ENCODE measurements at places on chromosomes 7 and 10.

DNA sequence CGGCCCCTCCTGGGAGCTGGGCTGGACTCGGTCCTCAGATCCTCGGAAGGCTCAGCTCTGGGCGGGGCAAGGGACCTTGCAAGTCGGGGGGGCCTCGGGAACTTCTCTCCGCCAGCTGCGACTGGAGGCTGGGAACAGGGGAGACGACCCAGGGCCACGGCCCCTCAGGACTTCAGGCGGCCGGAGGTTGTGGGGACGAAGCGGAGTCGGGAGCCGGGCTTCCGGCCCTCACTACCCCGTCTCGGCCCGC is 2.6 kb downstream of the ADIRF start:
- DNase-seq: no peak

GRCh38 chr10:70509757-70510147 is 31.2 kb downstream of the PALD1 start:
- no peak for DNase-seq

DNA sequence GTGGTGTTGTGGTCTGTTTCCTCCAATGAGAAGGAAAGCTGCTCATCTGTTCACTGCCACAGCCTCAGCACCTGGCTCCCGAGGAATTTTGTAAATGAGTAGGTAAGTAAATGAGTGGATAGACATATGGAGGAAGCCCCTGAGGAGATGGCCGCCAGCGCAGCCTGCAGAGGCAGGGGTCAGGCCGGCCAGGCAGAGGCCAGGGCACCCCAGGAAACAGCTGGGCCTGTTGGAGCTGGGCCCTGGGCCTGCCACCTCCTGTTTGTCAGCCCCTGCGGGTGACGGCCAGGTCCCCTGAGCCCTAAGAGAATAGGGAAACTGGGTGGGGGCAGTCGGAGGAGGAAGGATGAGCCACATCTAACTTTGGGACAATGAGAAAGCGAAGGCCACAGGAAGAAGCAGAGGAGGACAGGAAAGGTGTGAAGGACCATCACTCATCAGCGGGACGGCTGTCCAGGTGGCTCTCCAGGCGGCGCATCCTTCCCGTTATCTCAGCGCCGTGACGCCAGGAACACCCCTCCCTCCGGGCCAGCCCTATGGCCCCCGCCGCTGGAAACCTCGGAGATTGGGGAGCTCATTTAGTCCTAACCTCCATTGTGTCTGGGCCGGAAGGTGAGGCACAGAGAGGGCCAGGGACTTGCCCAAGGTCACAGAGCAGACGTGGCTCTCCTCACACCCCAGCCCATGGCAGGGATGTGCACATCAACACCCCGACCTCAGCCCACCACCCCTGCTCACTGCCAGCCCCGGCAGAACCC is 142.3 kb upstream of the UNC5B start:
- DNase-seq: no peak

GRCh38 chr7:132205509-132205908 is 370.8 kb downstream of the PLXNA4 start:
- DNase-seq: no peak

DNA sequence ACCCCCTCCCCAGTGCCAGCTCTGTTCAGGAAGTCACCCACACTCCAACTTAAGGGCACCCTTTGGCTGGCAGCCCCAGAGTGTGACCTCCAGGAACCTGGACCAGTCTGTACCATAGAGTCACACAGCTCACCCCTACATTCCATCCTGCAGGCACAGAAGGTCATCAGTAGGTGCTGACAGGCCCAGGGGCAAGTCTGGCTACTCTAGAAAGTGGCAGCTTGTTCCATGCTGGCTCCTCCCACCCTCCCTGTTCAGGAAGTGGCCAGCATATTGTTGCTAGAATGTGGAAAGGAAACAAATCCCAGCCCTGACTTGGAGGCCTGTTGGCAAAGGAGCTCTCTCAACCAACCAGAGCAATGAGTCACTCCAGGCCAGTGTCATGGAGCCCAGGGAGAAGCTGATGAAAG is 3.2 kb upstream of the NCOA4 start:
- DNase-seq: no peak

DNA sequence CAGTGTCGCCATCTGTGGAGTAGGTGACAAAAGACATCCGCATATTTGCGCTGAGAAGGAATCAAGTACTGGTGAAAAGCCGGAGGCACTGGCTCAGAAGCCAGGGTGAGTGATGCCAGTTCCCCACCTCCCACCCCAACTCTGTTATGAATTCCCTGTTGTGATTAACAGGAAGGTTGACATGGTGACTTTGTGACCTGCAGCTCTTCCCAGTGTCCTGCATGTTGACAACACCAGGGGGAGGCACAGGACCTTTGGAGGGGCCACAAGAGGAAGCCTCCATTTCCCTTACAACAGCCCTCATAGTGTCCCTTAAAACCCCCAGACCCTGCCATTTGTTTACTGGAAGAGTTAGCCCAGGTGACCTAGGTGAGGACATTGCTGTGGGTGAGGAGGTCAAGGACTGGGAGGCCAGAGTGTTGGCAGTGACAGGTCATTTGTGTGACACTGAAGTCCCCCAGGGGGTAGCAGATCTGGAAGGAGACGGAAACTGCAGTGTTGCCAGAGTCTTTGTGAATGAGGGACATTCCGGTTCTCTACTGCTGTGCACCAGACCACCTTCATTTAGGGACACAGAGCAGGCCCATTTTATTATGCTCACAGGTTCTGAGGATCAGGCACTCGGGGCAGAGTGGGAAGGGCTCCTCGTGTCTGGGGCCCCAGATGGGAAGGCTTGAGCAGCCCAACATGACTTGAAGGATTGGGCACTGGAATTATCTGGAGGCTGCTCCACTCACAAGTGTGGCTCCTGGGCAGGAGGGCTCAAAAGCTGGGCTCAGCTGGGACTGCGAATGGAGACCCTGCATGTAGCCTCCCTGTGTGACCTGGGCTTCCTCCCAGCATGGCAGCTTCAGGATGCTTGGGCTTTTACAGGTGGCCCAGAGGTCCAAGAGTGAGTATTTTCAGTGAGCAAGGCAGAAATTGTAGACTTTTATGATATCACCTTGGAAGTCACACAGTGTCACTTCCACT is 13.0 kb upstream of the ANTXRL start:
- no peak for DNase-seq

GRCh38 chr10:114856544-114857287 is 35.1 kb downstream of the FHIP2A start:
- DNase-seq: no peak

- DNase-seq: no peak
Observed at GRCh38 chr10:117342641-117343040, 32.6 kb downstream of the PDZD8 start.

GRCh38 chr10:22621726-22622125 is 92.7 kb downstream of the PIP4K2A start:
- no peak for DNase-seq

DNA sequence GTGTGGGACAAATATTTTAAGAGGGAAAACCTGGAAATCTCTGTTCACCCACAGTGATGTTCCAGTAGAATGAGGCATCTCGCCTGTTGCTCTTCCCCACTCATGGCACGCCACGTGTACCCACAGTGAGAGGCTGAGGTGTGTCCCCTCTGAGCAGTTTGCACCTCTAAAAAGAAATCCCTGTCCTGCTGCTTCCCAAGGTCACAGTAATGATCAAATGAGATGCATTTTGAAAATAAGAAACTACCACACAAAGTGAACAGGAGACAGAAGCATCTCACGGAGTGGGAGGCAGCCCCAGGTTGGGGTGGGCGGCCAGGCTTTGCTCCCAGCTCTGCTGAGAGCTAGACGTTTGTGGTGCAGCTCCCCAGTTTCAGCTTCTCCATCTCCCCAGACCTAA is 12.4 kb upstream of the ZNF777 start:
- DNase-seq: no peak

DNA sequence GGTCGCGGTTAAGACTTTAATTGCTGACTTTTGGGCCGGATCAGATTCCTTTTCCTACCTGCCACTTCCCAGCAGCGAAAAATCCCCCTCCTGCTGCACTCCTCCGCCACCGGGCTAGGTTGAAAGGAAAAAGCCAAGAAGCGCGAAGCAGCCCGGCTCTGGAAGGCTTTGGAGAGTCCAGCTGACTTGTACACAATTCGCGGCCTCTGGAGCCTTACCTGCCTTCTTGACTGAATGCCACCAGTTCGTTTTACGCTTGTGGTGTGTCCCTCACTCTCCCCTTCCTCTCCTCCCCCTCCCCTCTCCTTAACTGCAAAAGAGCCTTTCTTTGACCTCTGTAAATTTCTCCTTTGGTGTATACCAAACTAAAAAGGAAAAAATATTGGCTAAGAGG is 2.7 kb upstream of the FEZF1 start:
- no peak for DNase-seq

GRCh38 chr10:88234297-88234696 is 348.8 kb downstream of the RNLS start:
- peak; percentile 82 for DNase-seq

DNA sequence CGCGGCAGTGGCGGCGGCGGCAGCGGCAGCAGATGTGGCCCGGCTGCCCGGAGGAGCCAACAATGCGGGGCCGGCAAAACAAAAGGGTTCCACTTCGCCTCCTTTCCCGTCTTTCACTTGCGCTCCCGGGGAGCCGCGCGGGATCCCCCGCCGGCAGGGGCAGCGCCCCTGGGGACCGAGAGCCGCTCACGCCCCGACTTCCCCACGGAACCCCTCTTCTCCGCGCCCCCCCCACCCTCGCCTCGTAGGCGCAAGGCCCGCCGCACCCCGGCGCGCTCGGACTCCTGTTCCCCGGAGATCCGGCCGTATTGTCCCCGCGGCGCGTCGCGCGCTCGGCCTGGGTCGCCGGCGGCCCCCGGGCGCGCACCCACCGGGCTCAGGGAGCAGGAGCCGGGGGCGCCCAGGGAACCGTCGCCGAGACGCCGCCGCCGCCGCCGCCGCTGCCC is 854 bp downstream of the CTBP2 start:
- DNase-seq: no peak

DNA sequence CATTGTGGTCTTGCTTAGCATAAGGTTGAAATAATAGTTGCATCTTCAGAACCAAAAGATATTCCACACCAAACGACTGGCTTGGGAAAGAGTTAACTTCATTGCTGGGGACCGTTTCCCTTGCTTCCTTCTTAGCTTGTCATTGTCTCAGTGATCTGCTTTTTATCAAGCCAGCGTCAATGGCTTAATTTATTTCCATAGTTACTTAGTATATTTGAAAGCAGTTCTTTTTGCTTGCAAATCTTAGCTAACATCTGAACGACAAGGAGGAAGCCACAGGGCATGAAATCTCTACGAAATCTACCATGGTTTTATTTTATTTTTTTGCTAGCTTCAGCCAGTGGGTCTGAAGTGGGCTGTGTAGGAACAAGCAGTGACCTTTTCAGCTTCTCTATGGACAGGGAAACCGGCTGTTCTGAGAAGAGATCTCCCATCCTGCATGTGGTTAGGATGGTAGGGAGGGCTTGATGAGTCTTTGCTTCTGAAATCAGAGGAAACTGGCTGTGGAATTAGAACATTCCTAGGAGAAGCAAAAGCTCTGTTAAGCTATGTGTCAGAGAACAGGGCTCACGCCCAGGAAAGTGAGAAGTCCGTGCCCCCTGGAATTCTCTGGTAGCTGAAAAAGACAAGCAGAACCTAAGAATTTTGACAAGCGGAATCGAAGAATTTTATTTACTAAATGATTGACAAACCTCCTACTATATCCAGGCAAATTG is 8.0 kb downstream of the SLC18A2 start:
- DNase-seq: no peak

- DNase-seq: peak; percentile 11
Observed at GRCh38 chr7:144407266-144407931, 3.9 kb upstream of the NOBOX start.

DNA sequence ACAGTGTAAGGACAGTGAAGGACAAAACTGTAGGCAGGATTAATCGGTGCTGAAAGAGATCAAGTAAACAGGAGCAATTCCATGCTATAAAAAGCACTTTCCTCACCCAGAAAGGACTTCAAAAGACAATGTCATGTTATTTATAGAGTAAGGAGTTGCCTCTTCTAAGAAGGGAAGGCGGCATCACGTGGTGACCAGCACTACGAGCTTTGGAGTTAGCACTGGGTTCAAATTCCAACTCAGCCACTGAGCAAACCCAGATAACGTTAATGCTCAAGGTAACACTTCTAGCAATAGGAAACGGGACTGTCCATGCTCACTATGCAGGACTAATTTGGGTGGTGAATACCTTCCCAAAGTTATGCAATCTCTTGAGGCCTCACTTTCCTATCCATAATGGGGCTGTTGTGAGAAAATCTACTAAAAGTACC is 715 bp upstream of the PANK1 start:
- no peak for DNase-seq

- no peak for DNase-seq
Observed at GRCh38 chr7:149713731-149714068, 59.7 kb downstream of the ZNF467 start.

DNA sequence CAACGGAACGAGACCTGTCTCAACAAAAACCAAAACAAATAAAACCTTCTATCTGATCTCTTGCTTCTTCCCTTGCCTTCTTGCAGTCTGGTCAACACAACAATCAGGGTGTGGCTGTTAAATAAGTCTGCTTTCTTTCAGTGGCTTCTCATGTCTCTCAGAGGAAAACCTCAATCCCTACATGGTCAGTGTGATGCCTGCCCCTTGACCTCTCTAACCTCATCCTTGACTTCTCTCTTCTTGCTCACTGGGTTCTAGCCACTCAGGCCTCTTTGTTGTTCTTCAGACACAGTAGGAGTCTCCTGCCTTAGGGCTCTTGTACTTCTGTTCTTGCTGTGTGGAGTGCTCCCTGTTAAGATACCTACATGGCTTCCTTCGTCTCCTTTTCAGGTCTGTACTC is 220.4 kb downstream of the SDHAF3 start:
- DNase-seq: no peak

DNA sequence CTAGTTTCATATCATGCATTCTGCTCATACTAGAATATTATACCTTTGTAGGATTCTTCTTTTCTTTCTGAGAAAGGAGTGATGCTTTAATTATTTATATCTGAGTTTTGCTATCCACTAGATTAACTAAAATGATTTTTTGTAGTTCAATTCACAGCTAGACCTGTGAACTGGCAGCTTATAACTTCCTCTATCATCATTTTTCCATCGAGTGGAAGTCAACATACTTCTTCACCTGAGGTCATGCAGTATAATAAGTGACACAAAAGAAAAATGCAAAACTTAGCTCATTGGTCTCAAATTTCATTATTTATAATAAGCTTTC is 8.0 kb downstream of the LRRN3 start:
- DNase-seq: no peak

DNA sequence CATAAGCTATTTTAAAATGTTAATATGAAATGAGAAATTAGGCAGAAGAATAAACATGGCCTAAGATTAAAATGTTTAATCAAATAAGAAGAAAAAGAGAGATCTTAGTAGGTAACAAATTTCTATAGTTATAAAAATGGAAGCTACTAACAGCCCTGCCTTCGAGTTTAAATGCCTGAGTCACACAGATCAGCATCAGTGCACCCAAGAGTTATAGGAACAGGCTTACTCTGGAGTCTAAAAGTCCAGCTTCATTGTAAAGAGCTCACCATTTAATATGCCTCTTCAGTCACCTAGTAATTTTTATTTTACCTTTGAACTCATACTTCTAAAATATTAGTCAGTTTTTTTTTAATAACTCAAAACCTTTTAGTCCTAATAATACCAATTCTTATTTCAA is 52.6 kb downstream of the BRI3 start:
- DNase-seq: no peak

DNA sequence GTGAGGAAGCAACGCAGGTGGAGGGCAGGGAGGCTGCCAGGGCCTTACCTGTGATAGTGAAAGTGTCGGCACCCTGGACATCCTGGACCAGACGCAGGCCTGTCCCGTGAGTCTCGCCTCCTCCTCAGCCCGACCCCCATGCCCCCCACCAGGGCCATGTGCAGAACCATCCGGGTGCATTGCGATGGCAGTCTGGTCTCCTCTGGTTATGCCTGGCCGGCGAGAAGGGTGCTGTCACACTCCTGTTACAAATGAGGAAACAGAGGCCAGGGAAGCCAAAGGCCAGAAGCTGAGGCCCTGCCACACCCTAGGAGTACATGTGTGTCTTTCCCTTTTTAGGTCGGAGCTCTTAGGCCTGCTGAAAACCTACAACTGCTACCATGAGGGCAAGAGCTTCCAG is 7.2 kb downstream of the DEPP1 start:
- no peak for DNase-seq

All from DMS79 (cell line).